ENCODE measurements at places on chromosomes 5 and 9.

DNA sequence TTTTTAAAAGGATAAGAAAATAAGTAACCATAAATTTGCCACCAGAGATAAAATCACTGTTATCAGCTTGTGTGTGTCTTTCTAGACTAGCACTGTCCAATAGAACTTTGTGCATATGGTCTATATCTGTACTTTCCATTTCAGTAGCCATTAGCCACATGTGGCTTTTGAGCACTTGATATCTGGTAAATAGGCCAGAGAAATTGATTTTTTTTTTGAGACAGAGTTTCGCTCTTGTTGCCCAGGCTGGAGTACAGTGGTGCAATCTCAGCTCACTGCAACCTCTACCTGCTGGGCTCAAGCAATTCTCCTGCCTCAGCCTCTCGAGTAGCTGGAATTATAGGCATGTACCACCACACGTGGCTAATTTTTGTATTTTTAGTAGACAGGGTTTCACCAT, 17.8 kb downstream of the RBM27 start:
- no peak for DNase-seq

- no peak for DNase-seq
Observed at GRCh38 chr9:124726886-124727285, 44.2 kb downstream of the NR6A1 start.

DNA sequence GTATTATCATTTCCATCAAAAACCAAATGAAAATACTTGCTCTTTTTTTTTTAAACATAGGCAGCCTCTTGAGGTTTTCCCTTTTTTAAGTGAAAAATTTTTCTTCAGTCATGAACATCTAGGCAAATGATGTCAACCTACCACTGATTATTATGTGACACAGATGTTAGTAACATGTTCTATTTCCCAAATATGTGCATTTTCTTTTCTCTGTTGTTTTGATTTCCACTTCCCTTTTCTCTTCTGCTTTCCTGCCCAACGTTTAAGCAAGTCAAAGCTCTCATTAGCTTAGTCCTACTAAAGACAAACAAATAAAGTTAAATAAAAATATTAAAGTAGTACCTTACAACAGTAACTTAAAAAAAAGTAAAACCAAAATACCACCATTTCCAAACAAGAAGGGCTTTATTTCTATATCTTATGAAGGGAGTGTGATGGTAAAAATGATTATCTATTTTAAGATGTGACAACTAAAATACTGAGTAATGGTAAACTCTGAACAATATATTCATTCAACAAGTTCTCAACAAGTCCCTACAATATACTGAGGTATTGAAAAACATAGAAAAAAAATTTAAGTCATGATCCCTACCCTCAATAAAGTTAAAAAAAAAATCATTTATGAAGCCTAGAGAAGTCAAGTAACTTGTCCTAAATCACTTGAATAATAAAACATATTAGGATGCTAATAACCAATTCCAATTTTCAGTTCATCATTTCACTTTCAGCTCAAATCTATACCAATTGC, 9.4 kb downstream of the SLC38A9 start:
- no peak for DNase-seq

- DNase-seq, result no peak
Observed at GRCh38 chr5:56681346-56681745, 134.0 kb upstream of the MAP3K1 start.

DNA sequence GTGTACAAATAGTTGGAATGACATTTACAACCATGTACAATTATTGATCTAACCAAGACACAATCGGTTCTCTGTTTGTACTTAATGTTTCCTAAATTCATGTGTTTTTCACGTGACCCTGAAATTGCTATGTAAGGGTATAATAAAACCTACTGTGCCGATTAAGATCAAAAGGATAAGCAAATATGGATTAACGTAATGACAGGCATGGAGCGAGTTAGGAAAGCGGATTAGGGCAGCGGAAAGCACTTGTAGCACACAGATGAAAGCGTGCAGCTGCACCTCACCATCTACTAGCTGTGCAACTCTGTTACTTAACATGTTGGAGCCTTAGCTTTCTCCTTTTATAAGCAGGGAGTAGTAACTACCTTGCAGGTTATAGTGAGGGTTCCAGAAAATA, 38.3 kb upstream of the ZFYVE16 start:
- DNase-seq, result no peak

DNA sequence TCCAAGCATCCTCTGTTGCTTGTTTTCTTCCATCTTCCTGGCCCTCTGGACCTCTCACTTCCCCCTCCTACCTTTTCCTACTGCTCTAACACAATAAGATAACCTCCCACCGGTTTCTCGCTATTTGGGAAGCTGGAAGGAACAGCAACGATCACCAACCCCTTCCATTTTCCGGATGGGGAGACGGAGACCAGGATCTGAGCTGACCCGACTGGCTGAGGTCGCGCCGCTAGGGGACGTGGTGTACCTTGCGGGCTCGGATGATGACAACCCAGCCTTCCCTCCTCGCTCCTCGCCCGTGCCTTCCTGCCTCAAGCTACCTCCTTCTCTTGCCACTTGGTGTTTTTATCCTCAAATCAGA, 1.9 kb downstream of the LPAR1 start:
- DNase-seq, result no peak

DNA sequence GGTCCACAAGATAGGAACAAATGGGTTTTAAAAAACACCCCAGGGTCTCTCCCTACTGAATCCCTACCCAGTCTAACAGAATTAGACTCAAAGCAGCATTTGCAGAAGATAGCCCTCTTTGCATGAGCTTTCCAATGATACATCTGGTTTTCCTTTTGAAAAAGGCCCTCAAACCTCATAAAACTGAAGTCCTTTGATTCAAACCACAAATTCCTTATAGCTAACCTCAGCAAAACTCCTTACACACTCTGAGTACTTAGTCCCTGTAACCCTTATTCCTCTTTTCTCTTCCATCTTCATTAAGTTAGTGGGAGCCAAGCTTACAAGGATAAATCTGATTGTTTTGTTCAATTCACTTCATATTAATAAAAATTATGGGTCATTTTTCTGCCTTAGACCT, 90.5 kb upstream of the TNC start:
- DNase-seq, result no peak

DNA sequence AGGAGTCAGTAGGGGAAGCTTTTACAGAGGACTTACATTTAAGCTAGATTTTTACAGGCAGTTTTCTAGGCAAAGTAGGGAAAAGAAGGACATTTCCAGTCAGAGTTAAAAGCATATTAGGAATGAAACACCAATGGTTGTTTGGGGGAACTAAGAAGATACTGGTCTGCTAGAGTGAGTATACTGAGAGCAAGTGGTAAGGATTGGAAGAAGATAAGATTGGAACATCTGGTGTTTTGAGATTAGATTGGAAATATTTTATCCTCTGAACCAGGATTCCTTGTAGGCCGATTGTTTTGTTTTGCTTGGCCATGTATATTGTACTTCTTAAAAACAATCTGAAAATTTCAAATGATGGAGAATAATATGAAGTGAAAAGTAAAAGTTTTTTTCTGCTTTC, 7.7 kb downstream of the FBXO38 start:
- no peak for DNase-seq

DNA sequence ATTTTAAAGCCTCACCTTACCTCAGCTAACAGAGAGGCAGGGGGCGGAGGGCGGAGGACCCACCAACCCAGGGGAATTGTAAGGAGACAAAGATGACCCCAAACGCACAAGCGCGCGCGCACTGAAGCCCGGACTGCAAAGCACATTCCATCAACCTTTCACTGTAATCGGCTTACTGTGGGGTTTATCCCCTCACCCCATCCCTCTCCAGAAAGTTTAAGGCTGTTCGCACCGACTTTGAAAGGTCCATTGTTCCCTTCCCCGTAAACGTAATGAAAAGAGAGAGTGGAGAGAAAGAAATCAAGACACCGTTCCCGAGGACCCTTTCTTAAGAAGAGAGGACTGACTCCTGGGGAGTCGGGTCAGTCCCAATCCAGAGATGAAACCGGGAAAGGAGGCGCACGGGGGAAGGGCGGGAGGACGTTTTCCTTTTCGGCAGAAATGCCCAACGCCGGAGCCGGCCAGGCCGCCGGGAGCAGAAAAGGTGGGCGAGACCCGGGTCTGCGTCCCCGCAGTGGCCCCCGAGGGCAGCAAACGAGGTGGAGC, 464 bp downstream of the CEMIP2 start:
- DNase-seq, result no peak

DNA sequence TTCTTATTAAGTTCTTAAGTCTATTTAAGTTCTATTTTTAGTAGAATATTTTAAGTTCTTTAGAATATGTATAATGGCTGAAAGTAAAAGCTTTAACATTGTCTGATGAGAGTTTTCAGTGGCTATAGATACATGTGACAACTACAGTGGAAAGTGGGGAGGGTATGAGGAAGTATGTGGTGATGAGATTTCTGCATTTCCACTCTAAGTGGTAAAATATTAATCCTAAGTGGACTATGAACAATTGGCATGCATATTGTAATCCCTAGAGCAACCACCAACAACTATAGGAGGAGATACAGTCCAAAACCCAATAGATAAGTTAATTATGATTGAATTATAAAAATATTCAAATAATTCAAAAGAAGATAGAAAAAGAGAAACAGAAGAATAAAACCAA, 183.6 kb downstream of the GADD45G start:
- DNase-seq, result no peak

GRCh38 chr5:173885475-173886010, 2.6 kb upstream of the CPEB4 start:
- DNase-seq, result no peak

DNA sequence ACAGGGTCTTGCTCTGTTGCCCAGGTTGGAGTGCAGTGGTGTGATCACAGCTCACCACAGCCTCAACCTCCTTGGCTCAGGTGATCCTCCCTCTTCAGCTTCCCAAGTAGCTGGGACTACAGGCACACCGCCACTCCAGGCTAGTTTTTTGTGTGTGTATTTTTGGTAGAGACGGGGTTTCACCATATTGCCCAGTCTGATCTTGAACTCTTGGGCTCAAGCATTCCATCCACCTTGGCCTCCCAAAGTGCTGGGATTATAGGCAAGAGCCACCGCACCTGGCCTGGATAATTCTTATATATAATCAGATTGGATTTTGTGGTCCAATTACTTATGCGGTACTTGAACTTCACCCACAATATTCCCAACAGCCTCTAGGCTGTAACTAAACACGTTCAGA, 19.8 kb downstream of the CCDC69 start:
- DNase-seq, result no peak

GRCh38 chr5:57653636-57654290, 171.2 kb upstream of the ACTBL2 start:
- DNase-seq, result no peak

GRCh38 chr9:35436933-35437332, 53.0 kb upstream of the RUSC2 start:
- no peak for DNase-seq

- DNase-seq, result no peak
Observed at GRCh38 chr9:91302831-91303230, 58.9 kb downstream of the AUH start.

DNA sequence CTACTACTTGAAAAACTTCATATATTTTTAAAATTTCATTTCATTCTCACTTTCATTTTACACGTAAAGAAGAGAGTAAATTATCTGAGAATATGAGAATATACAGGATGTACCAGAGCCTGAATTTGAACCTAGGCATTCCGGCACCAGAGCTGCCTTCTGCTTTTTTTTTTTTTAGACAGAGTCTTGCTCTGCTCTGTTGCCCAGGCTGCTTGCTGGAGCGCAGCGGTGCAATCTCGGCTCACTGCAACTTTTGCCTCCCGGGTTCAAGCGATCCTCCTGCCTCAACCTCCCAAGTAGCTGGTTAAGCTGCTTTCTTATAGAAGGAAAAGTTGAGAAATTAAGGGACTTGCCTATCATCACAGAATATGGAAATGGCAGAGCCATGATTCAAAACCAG, 540.1 kb downstream of the EBF1 start:
- DNase-seq, result no peak

- no peak for DNase-seq
Observed at GRCh38 chr5:68555907-68556681, 340.5 kb downstream of the PIK3R1 start.

GRCh38 chr5:60550311-60550710, 149.7 kb downstream of the DEPDC1B start:
- no peak for DNase-seq

GRCh38 chr9:69602773-69603172, 69.4 kb downstream of the APBA1 start:
- DNase-seq, result no peak

- DNase-seq, result no peak
Observed at GRCh38 chr9:100308965-100309564, 43.7 kb downstream of the TEX10 start.

DNA sequence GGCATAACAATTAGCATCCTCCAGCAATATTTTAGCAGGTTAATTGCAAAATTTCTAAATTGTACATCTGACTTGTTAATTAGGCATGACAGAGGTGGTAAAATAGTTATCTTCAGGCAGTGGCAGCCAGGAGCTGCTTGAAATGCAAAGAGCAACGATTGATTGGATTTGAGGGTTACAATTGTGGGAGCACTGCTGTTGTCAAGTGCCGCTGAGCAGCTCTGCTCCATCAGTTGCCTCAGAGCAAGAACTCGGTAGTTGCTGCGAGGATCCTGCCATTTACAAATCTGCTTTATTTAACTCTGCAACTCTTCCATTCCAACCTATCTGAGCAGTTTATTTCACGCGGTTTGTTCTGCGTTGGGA, 12.6 kb downstream of the PBX3 start:
- no peak for DNase-seq

- no peak for DNase-seq
Observed at GRCh38 chr9:128109050-128109709, 18.3 kb downstream of the PTGES2 start.

DNA sequence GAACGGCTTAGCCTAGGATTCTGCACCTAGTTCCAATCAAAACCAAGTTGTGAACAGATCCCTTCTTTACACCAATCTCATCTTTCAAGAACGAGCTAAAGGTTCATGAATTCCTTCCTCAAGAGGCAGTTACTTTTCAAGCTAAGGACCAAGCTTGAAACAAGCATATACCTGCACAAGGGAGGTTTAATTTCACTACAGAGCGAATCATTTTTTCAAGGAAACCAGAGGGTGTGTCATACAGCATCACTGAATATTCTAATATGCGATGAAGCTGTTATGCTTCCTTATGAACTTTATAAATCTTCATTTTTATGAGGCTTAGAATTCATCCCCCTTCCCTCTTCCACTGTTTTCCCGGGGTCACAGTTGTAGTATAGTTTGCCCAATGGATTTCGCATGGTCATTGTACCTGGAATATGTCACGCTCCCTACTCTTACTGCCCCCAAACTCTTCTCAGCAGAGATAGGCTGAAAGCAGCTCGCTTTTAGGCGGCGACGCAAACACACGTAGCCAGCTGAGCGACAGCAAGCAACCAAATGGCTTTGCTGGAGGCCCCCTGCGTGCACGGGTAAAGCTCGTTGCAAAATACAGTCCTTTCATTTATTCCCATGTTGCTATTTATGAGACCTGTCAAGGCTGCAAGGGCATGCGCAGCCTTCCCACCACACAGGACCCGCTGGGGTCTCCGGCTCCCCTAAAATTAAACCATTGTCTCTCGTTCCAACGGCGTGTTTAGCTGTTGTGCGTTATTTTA, 832 bp downstream of the LMBRD2 start:
- no peak for DNase-seq

DNA sequence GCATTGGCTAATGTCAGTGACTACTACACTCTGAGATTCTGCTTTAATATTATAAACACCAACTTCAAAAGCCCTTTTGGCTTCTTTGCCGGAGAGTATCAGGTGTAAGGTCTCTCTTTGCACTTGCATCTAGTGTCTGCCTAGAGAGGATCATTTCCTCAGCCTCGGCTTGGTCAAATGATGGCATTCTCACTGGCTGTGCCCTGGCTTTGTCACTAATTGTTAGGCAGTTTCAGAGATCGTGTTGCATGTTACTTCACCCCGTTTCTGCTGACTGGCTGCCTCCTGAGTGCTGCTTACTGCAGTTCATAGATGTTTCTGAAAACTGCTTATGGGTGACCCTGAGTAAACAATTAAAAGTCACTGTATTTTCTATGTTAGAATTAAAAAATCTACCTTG, 48.8 kb downstream of the SLC1A3 start:
- no peak for DNase-seq
